ENCODE measurements at places on chromosomes 5 and 9.

- DNase-seq, result no peak
These were observed 7.3 kb downstream of the UBTD2 start for GRCh38 chr5:172276214-172276613.

- no peak for DNase-seq
These were observed 396.2 kb downstream of the EFNA5 start for GRCh38 chr5:107274571-107274970.

GRCh38 chr5:159965031-159965837, 43.7 kb upstream of the TTC1 start:
- no peak for DNase-seq

GRCh38 chr9:31848505-31849285, 535.7 kb upstream of the ACO1 start:
- no peak for DNase-seq

- DNase-seq, result no peak
These were observed 2.3 kb upstream of the ZNF782 start for GRCh38 chr9:96856363-96857286.

DNA sequence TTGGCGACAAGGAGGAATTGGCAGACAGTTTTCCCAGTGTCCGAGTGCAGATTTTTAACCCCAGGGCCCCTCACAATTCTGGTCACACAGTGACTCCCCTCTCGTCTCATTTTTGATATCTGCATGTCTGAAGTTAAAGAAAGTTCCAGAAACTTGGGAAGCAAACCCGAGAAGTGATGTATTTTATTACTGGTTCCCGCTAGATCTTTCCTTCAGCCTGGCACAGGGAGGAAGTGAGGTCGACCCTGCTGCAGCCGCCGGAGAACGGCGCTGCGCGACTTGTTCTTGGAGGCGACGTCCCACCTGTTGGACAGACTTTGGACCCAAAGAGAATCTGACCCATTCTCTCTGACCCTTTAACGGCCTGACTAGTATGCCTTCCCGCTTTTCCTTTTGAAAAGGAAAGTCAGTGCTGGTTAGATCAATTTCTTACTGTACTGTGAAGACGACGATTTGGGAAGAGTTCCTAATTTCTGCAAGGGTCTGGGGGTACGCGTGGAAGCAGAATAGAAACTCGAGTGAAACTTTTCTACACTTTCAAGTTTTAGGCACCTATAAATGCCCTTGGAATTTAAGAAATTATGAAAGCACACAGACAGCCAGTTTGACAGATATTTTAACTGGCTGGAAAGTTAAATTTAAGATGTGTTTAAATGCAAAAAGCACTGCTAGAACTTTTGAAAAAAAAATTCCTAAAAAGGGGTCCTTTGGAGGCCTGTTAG, 744 bp downstream of the OTULIN start:
- peak; percentile 32 for DNase-seq

GRCh38 chr5:137188566-137188965, 310.6 kb downstream of the SPOCK1 start:
- DNase-seq, result no peak

DNA sequence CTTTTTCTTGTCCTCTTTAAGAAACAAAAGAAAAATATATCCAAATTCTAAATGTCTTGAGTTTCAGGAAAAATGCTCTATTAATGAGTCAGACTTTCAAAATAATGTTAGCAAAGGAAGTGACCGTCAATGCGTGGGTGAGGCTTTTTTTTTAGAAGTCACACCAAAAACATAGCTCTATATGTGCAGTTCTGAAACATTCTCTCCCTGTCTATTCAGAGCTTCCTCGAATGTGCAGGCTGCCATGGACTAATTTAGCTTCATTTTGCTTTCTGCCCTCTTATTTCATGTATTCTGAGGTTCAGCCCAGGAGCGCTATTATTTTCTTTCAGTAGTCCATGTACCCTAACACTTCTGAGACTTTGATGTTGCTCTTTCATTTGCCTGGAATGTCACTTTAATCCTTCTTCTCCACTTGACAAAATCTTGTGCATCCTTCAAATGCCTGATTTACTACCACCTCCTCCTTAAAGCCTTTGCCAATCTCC, 72.5 kb upstream of the RASA1 start:
- no peak for DNase-seq

GRCh38 chr9:113919382-113919781, 43.3 kb downstream of the ZNF618 start:
- DNase-seq, result no peak

GRCh38 chr5:135944967-135945560, 9.7 kb downstream of the LECT2 start:
- peak; percentile 36 for DNase-seq

DNA sequence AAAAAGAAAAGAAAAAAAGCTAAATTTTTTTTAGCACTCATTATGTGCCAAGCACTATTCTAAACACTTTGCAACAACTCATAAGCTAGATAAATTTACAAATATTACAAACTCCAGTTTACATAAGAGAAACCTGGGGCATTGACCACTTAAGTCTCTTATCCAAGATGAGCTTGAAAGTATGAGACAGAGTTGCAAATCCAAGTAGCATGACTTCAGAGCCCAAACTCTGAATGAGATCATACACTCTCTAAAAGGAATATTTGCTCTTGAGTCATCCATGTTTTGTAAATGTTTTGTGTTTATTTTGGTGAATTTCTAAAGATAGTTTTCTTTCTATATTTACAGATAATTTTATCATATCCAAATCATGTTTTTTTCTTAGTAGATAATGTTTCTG, 4.0 kb upstream of the SHOC1 start:
- no peak for DNase-seq

DNA sequence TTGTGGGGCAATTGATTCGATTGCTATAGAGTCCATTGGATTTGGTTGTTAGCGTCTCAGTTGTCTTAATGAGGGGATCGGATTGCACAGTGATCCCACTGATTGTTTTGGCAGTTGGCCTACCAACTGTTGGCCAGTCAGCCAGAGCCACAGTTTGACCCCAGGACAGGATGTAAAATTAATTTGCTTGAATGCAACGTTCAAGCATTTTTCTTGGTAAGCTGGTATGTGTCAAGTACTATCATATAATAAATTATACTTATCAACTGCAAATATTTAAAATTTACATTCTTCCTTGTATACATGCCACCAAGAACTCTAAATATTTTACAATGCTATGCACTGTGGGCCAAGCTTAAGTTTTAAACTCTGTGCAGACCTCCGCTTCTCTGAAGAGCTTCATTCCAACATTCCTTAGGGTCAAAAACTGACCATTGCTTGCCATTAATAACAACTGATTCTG, 80.4 kb upstream of the OSMR start:
- no peak for DNase-seq

GRCh38 chr5:135360278-135361274, 38.5 kb downstream of the MACROH2A1 start:
- DNase-seq, result no peak

DNA sequence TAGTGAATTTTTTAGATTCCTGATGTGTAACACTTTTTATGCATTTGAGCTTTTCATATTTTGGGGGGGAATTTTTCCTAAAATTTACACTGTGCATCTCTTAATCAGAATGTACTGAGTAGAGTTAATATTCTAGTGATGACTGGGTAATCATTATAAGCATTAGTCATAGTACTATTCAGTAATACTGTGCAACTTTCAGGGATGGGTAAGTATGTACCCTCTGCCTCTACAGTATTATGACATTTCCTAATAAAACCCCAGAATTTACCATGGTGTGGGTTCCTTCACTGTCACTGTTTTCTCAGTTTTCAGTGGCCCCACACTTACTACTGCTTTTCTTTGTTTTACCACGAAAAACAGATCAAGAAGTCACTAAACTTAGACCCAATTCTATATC, 2.8 kb upstream of the CMYA5 start:
- DNase-seq, result no peak

DNA sequence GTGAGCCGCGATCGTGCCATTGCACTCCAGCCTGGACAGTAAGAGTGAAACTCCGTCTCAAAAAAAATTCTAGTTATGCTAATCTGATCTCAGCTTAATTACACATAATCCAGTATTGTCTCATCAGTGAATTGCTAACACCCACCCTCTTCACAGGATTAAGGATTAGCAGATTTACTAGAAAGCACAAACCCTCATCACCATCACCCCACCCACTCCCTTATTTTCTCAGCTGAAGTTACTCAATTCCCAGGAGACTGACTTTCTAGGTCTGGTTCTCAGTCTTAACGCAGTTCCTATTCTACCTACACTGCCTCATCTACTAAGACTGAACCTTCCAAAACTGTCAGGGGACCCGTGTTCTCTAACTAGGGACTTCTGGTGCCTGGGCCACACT, 9.0 kb downstream of the TOR1B start:
- no peak for DNase-seq

Measured in frontal cortex (tissue), 4 donors.